ENCODE measurements at places on chromosomes 11 and 22.

DNA sequence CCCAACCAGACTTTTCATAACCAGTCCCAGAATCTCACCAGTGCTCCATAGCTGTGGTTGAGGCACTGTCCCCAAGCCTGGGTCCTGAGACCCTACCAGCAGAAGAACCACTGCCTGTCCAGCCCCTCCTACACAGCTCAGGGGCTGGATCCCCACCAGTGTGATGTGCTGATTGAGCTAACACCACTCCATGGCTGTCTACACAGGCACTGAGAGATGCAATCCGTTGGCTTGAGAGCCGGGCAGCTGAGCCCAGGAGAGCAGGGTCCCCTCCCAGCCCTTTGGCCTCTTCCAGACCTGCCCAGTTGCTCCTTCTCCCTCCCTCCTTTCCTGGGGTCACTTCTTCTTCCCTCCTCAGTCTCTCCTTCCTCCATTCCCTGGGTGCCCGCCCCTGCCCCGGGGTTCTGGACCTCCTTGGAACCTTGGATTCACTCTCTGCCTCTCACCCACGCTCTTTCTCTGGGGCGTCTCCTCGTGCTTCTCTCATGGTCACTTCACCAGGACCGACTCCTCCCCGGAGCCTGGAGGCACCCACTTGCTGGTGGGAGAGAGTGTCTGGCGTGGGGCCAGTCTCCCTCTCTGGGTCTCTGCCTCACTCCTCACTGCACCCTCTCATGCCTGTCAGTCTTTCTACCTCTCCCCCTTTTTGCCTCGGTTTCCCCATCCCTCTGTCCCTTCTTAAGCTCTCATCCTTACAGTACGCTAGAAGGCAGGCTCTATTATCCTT is 706 bp upstream of the SCYL1 start:
- DNase-seq: no peak

- no peak for DNase-seq
These were observed 97.6 kb upstream of the HSD17B12 start for GRCh38 chr11:43582863-43583462.

- DNase-seq: no peak
These were observed 29.5 kb downstream of the DNHD1 start for GRCh38 chr11:6526411-6527135.

DNA sequence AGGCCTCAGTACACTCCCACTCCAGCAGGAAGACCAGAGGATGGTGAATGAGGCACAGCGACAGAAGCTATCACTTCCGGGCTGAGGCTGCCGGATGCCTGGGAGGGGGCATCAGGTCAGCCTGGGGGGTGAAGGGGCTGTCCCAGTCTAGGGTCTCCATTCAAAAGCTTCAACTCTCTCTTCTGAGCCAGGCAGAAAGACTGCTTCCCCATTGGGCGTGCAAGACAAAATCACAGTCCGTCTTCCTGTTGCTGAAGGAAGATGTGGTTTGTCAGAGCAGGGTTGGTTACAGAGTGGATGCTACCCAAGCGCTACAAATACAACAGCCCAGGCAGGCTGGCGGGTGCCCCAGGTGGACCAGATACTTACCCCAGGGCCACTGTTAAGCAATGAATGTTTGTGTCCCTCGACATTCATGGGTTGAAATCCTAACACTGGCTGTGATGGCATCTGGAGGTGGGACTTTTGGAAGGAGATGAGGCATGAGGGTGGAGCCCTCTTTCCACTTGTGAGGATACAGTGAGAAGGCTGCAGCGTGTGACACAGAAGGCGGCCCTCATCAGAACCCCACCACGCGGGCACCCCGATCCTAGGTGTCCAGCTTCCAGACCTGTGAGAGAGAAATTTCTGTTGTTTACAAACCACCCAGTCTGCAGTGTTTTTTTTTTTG is 12.0 kb downstream of the UPK3A start:
- DNase-seq: no peak

DNA sequence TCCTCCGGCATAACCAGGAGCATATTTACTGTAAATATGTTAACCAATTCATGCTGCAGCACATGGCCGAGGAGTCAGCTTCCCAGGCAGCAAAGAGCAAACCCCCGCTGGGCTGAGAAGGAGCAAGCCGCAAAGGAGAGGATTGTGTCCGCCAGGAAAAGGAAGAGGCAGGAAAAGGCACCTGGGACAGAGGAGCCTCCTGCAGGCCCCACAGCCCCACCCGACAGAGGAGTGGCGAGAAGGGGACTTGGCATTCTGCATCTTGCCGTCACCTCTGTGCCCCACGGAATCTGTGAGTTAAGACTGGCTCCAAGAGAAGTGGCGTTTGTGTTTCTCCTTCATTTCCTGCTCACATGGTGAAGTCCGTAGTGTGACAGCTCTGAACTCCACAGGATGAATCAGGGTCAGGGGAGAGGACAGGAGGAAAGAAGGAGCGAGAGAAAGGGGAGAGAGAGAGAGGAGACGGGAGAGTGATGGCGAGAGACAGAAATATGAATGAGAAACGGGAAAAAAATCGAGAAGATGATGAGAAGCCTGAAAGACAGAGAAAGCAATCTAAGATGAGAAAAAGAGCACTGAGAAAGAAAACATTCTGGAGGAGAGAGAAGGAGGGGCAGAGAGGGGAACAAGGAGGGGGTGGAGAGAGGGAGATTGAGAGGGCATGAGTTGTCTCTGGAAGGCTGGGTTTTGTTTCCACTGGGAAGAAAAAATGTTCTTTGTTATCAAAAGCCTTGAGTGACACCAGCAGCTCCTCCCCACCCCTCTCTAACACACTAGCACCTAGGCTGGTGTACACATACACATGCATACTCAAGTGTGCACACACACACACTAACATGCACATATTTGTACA is 489.6 kb downstream of the MN1 start:
- DNase-seq: no peak

- no peak for DNase-seq
These were observed 37.3 kb downstream of the C11orf58 start for GRCh38 chr11:16775614-16776283.

DNA sequence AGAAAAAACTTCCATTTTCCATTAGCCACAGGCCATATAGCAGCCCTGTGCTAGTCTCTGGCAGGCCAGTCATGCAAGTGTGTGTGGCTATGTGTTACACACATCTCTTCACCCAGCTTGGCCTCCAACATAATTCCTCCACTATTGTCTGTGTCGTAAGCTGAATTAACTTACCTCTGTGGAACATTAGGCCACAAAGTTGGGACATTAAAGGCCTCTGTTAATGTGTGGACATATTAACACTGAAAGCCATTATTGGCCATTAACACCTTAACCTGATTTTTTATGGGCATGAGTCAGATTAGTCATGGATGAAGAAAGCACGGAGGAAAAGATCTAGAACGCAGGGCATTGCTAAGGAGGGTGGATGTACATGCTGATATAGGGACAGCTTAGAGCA is 100.1 kb downstream of the DBX1 start:
- no peak for DNase-seq

GRCh38 chr22:41976070-41976901 is 7.0 kb downstream of the SEPTIN3 start:
- no peak for DNase-seq

GRCh38 chr11:128311742-128312719 is 275.3 kb downstream of the ETS1 start:
- DNase-seq: no peak

- DNase-seq: no peak
These were observed 19.5 kb downstream of the CWF19L2 start for GRCh38 chr11:107438148-107438547.

DNA sequence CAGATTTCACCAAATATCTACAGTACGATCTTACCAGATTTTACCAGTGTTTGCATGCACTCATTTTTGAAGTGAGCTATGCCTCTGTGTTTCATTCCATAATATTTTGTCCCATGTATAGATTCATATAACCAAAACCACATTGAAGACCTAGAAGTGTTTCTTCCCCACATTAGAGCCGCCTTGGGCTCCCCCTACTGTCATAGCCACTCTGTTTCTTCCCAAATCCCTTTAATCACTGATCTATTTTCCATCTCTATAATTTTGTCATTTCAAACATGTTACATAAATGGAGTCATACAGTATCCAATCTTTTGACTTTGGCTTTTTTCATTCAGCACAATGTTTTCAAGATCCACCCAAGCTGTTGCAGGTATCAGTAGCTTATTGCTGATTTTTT is 12.7 kb downstream of the MRGPRX3 start:
- DNase-seq: no peak

DNA sequence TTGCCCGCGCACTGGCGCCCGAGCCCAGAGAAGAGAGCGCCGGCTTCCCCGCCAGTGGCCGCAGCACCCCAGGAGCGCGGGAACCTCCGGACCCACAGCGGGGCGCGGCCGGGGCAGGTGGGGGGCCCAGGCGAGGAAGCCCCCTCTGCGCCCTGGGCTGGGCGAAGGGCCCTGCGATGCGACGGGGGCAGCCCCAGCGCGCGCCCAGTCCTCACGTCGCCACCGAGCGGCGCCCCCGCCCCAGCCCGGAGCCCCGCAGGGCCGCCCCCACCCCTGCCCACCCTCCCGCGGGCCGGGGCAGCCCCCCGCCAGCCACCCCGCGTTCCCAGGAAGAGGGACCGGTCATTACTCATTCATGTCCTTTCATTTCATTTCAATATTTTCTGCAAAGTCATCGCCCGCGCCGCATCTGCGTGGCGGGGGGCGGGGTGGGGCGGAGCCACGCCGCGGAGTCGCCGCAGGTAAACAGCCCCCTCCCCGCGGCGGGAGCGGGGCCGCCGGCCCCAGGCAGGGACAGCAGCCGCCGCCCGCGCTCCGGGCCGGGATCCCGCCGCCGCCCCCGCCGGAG is 673 bp upstream of the PANX2 start:
- no peak for DNase-seq

GRCh38 chr11:62603776-62604299 is 2.2 kb upstream of the MTA2 start:
- DNase-seq: no peak

DNA sequence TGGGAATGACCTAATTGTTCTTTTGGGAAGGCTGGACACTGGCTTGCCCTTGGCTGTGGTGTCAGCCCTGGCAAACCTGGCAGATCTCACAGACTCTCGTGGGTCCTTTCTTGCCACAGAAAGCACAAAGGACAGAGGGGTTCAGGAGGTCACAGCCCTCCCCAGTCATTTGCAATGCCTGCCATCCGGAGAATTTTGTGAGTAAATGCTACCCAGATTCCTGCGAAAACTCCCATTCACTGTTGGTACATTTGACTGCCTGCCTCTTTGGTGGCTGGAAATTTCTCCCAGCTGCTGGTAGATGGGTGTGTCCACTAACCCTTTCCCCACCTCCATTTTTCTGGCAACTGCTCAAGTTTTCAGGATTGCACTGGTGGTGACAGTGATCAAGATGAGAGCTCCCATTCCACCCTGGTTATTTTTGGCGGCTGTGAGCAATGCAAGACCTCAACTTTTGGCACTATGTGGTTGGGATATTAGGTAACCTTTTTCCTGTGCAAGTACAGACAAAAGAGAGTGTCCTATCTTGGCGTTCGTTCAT is 155.7 kb downstream of the NAV2 start:
- no peak for DNase-seq

DNA sequence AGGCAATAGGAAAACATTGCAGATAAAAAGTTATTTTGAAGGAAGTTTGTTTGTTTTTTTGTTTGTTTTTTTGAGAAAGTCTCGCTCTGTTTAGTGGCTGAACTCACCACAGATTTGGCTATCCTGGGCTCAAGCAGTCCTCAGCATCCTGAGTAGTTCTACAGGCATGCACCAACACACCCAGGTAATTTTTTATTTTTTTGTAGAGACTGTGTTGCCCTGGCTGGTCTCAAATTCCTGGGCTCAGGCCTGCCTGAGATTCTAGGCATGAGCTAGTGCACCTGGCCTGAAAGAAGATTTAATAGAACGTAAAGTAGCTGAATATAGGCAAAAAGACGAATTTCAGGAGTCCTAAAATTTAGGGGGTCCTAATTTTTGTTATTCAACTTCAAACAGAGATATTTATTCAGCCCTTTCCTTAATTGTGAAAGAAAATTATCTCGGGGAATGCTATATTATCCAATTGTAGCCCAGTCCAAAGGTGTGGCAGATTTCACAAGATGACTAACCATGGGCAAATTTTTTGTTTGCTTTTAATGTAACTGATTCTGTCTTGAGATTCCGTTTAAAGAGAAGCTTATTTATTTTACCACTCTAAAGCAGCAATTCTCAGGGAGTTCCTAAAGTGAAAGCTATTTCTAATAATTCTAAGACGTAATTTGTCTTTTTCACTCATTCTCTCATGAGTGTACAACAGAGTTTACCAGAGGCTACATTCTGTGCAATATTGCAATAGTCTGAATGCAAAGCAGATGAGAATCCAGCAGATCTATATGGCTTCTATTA is 940 bp downstream of the IL18 start:
- no peak for DNase-seq

DNA sequence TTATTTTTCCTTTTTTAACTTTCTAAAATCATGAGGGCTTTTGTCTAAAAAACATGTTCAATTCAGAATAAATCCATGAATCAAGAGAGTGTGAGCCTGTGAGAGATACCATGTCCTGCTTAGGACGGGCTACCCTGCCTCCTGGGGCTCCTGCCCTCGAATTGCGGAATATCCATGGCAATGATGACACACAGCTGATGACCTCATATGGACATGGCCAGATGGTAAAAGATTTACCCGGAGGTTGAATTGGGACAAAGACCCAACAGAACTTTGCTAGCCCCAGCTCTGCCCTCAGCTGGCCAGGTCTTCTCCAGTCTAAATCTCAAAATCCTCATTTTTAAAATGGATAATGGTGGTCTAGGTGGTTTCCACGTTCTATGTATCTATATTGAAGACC is 538.1 kb upstream of the API5 start:
- DNase-seq: no peak

GRCh38 chr11:102800767-102801166 is 2.8 kb upstream of the MMP1 start:
- DNase-seq: no peak

DNA sequence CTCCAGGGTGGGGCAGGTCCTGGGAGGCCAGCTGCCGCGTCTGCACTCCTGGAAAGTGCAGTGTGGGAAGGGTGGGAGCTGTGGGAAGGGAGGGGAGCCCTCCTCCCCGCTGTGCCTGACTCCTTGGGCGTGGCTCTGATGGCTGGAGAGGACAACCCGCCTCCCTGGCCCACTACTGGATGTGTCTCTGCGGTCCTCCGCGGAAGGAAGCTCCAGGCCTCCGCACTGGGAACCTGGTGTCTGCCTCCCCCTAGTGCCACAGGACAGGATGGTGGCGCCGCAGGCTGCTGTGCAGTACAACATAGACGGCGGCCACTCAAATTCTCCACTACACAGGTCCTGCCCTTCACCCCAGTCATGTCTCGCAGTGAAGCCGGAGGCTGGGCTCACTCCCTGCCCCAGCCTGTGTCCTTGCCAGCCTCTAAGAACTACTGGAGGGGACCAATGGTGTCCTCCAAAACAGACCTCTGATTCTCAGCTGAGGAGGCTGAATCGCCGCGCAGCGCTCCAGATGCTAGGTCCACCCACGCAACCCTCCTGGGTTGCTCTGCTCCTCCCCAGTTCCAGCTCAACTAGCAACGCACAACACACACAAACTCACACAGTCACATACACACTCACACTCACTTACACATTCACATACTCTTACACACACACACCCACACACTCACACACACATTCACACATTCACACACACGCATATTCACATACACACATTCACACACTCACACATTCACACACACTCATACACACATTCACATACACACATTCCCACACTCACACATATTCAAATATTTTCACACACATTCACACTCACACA is 12.4 kb upstream of the DSCAML1 start:
- DNase-seq: no peak
